ENCODE measurements at places on chromosomes 13 and 19.

DNA sequence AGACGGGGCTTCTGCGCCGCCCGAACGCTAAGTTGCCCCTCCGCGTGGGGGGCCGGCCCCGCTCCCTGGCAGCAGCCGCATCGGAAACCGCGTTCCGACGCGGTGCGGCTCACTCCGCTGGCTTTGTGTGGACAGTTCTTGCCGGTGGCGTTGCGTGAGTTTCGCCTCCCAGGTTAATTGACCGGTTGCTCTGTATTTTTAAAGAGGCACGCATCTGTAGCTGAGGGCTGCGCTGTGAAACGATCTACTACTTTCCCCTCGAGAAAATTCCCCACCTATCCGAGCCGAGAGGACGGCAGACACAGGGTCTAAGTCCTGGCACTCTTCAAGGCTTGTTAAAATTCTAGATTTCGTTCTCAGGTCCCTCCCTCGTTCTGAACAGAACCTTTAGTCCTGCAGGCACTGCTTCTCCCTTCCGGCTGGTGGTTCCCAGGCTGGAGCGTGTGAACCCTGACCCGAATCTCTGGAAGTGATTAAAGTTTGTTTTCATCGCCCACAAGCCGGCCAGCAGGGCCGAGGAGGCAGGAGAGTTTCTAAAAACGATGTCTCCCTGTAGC lies 933 bp downstream of the ARHGEF7 start:
- DNase-seq: no peak

- DNase-seq: no peak
These were observed 9.5 kb upstream of the NDUFS7 start for GRCh38 chr19:1374250-1374577.

DNA sequence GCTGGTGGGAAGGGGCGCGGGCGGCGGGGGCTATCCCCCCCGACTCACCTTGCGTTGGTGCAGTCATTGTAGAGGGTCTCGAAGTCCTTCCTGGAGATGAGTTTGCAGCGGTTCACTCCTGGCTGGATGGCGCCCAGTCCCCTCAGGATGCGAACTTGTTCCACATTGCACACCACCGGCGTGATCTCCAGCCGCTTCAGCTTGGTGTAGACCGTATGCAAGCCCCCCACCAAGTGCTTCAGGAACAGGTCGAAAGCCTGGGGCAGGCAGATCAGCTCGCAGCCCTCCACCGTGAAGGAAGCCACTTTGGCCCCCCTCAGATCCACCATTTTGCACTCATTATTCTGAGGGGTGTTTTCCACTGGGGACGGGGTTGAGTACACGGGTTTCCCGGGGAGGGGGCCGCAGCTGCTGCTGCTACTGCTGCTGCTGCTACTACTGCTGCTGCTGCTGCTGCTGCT lies 1.1 kb downstream of the DACH1 start:
- no peak for DNase-seq

GRCh38 chr19:19098084-19098702 lies 34.4 kb downstream of the SLC25A42 start:
- no peak for DNase-seq

- DNase-seq: no peak
These were observed 18.1 kb upstream of the CELF5 start for GRCh38 chr19:3206216-3206953.

GRCh38 chr13:51608857-51609406 lies 24.7 kb downstream of the WDFY2 start:
- DNase-seq: no peak

GRCh38 chr13:76982061-76982460 lies 9.8 kb upstream of the CLN5 start:
- DNase-seq: no peak

- DNase-seq: no peak
These were observed 24.2 kb downstream of the ACTN4 start for GRCh38 chr19:38671654-38672053.

GRCh38 chr19:7067716-7068115 lies 1.8 kb upstream of the ZNF557 start:
- no peak for DNase-seq
